Putamen (tissue), 1 donor: ENCODE measurements at places on chromosomes 2 and 18.

DNA sequence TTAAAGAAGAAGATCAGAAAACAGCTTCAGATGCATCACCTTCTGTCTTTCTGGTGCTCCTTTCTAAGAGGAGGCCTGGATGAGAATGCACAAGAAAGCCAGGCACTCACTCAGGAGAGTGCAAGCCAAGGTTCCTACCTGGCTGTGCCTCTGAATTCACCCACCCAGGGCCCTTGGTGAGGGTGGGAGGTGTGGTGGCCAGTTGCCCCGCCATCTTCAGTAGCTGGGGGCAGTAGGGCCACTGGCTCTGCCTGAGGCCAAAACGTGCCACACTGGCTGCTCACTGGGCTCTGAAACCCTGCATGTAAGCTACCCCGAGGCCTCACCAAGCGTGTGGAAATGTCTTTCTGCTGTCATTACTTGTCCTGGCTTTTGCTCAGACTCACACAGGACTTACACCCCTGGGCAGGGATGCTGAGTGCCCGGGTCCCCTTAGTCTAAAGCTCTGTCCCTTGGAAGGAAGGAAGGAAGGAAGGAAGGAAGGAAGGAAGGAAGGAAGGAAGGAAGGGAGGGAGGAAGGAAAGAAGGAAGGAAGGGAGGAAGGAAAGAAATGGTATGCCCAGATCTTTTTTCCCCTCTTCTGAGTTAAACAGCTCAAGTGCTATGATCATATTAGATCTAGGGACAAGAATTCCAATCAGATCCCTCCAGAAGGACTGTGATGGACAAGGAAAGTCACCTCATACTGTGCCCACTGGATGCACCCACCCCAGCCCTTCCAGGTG, 8.5 kb upstream of the LBH start:
- DNase-seq = no peak

DNA sequence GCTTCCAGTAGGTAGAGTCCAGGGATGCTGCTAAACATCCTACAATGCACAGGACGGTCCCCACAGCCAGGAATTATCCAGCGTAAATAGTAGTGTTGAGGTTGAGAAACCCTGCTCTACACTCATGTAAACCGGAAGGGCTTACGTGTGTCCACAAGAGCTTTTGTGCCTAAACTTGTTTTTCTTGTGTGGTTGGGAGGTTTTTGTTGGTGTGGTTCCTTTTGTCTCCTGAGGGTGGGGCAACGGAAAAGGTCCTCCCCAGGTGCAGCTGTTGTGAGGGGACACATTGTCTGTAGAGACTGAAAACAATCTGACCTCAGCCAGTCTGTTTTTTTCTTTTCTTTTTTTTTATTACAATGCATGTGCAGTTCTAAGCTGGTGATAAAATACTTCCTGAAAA, 72.7 kb upstream of the MGAT5 start:
- DNase-seq = no peak

GRCh38 chr2:63035169-63035568, 15.5 kb upstream of the OTX1 start:
- DNase-seq = no peak

DNA sequence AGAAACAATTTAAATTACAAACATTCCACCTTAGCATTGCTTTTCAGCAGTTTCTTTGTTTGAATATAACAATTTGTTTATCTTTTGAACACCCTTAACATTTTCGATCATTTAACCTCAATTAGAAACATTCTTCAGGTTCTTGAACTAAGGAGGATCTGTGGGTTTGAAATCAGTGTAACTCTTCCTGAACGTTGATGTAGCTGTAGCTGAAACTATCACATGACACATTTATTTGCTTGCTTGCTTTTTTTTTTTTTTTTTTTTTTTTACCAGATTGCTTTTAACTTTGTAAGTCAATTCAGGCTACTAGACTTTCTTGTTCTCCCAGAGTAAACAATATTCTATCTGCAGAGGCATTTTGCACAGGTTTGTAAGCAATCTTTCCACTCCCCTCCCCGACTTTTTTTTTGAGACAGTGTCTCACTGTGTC, 47.6 kb downstream of the GPD2 start:
- no peak for DNase-seq

- peak; percentile 69 for DNase-seq
Observed at GRCh38 chr2:167592441-167592840, 655.0 kb downstream of the STK39 start.

- DNase-seq = no peak
Observed at GRCh38 chr18:61887838-61888237, 5.0 kb downstream of the RNF152 start.

DNA sequence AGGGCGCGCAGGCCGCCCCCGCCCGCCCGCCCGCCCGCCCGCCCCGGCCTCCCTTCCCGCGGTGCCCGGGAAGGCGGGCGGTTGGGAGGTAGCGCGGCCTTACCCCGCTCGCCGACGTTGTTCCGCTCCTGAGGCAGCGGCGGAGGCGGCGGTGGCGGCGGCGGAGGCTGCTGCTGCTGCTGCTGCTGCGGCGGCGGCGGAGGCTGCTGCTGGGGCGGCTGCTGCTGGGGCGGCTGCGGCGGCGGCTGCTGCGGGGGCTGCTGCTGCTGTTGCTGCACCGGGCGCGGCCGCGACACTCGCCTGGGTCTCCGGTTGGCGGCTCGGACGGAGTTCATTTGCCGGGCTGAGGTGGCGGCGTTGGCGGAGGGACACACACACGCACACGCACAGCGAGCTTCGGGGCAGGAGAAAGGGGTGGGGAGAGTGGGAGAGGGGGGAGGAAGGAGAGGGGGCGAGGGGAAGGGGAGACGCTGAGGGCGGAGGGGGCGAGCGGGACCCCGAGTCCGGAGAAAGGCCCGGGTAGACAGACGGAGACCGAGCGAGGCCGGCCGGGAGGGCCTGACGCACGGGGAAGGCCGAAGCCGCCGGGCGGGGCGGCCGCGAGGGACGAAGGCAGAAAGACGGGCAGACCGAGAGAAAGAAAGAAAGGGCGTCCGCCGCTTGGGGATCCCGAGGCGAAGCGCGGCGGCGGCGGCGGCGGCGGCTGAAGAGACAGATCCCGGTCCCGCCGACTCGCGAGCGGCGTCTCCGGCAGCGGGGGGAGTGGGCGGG, 727 bp downstream of the FBXO11 start:
- DNase-seq = peak; percentile 57

DNA sequence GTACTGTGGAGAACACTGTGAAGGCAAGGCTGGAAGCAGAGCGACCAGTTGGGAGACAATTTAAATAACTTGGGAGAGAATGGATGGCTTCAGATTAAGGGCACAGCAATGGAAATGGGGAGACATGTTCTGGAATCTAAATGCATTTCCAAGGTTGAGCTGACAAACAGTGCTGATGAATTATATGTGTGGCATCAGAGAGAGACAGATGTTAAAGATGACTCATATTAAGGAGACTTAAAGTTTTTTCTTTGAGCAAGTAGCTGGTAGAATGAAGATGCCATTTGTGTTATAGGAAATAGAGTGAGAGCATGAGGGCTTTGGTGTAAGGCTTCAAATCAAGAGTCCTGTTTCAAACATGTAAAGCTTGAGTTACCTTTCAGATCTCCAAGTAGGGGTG, 441.8 kb downstream of the SETBP1 start:
- no peak for DNase-seq
